ENCODE measurements at places on chromosomes 1 and 21.

GRCh38 chr21:43929217-43929971 is 64.4 kb downstream of the AGPAT3 start:
- no peak for DNase-seq
- peaks cover 4% of the 10 kb centered on the region for H3K36me3 ChIP-seq
- H3K4me3 ChIP-seq: no peak overlapping the region
- H3K4me1 ChIP-seq: peaks cover 9% of the 10 kb centered on the region
- H3K27me3 ChIP-seq: no peaks in the 10 kb centered on the region

GRCh38 chr1:117657031-117657430 is 51.2 kb downstream of the TENT5C start:
- H3K27me3 ChIP-seq: peaks cover 18% of the 10 kb centered on the region
- no peak for DNase-seq
- H3K4me1 ChIP-seq: peaks cover 12% of the 10 kb centered on the region

DNA sequence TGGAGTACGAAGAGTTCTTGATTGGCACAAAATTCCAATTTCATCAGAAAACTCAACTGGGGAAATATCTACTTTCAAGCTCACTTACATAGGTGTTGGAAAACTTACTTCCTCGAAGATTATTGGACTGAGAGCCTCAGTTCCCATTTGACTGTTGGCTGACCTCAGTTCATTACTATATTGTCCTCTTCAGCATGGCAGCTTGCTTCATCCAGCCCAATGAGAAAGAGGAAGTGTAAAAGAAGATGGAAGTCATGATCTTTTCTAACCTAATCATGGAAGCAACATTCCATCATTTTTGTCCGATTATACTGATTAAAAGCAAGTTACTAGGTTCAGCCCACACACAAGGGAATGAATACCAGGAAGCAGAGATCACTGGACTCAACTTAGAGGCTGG is 49.4 kb downstream of the HSD3B1 start:
- no peaks in the 10 kb centered on the region for H3K36me3 ChIP-seq
- H3K4me3 ChIP-seq: no peak overlapping the region
- H3K27me3 ChIP-seq: peaks cover 3% of the 10 kb centered on the region
- no peak overlapping the region for H3K27ac ChIP-seq
- no peak for DNase-seq

DNA sequence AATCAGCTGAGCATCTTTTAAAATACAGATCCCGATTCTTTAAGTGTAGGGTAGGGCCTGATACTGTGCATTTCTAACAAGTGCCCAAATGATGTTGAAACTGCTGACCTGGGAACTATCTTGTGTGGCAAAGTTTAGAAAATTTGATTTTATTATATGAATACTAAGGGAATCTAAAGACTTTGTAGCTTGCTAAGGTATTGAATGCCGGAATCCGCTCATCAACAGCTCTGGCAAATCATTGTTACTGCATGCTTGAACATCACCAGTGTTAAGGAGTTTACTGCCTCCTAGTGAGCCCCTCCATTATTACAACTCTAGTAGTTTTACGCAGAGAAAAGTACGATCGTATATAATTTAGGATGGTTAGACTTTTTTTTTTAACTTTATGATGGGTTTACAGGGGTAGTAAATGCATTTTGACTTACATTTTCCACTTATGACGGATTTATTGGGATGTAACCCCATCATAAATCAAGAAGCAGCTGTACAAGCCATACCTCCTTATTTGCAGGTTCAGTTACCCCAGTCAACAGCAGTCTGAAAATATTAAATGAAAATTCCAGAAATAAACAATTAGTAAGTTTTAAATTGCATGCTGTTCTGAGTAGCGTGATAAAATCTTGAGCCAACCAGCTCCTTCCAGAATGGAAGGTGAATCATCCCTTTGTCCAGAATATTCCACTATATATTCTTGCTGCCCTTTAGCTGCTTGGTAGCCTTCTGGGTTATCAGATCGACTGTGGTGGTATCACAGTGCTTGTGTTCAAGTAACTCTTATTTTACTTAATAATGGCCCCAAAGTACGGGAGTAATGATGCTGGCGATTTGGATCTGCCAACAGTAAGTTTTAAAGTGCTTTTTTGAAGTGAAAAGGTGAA is 892 bp downstream of the TYW3 start:
- peak overlapping the region; percentile 100 for H3K27ac ChIP-seq
- H3K27me3 ChIP-seq: no peaks in the 10 kb centered on the region
- H3K36me3 ChIP-seq: peaks cover 17% of the 10 kb centered on the region
- peak overlapping the region; percentile 96 for H3K4me3 ChIP-seq
- DNase-seq: no peak
- H3K4me1 ChIP-seq: peaks cover 21% of the 10 kb centered on the region

- H3K27ac ChIP-seq: peak overlapping the region; percentile 82
- H3K27me3 ChIP-seq: peaks cover 4% of the 10 kb centered on the region
- peaks cover 26% of the 10 kb centered on the region for H3K4me1 ChIP-seq
- H3K4me3 ChIP-seq: peak overlapping the region; percentile 69
- peak; percentile 63 for DNase-seq
These were observed 3.2 kb downstream of the ATP8B2 start for GRCh38 chr1:154328318-154329151.

- peak; percentile 9 for DNase-seq
- H3K36me3 ChIP-seq: no peaks in the 10 kb centered on the region
- no peaks in the 10 kb centered on the region for H3K4me1 ChIP-seq
- H3K4me3 ChIP-seq: no peak overlapping the region
- H3K27ac ChIP-seq: no peak overlapping the region
These were observed 26.9 kb upstream of the LRRC3 start for GRCh38 chr21:44428281-44428960.

DNA sequence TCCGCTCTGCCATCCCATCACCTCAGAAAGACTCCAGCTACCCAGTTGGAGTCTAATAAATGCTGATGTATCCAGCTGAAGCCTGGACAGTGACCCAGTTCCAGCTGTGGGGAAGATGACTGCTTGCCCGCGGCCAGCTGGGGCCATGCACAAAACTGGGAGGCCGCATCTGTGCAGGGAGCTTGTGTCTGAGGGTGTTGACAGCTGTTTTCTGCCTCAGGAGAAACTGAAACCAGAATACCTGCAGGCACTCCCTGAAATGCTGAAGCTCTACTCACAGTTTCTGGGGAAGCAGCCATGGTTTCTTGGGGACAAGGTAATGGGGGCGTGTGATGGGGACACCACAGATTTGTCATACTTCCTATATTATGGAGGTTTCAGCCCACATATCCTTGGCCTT is 3.2 kb downstream of the GSTM2 start:
- H3K27ac ChIP-seq: no peak overlapping the region
- H3K27me3 ChIP-seq: no peaks in the 10 kb centered on the region
- peaks cover 7% of the 10 kb centered on the region for H3K4me1 ChIP-seq
- no peak overlapping the region for H3K4me3 ChIP-seq
- peaks cover 10% of the 10 kb centered on the region for H3K36me3 ChIP-seq
- DNase-seq: no peak

- H3K4me3 ChIP-seq: no peak overlapping the region
- H3K36me3 ChIP-seq: no peaks in the 10 kb centered on the region
- H3K27me3 ChIP-seq: no peaks in the 10 kb centered on the region
- no peak for DNase-seq
- H3K27ac ChIP-seq: no peak overlapping the region
These were observed 3.5 kb upstream of the OR11L1 start for GRCh38 chr1:247845011-247845692.

DNA sequence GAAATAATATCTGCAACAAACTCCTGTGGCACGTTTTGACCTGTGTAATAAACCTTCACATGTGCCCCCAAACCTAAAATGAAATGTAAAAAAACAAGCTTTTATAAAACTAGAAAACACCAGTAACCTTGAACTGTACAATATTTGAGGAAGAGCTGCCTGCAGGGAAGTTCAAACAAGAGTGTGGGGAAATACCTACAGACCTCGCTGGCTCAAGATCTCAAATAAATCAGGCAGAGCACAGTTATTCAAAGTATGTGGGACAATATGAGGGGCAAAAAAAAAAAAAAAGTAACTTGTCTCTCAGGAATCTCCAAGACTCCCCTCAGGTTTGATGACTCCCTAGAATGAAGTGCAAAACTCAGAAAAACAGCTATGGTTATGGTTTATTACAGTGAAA is 37.9 kb upstream of the PPIH start:
- DNase-seq: no peak
- H3K27ac ChIP-seq: no peak overlapping the region
- no peaks in the 10 kb centered on the region for H3K4me1 ChIP-seq
- no peaks in the 10 kb centered on the region for H3K27me3 ChIP-seq
- no peak overlapping the region for H3K4me3 ChIP-seq
- peaks cover 3% of the 10 kb centered on the region for H3K36me3 ChIP-seq

GRCh38 chr1:33501309-33501708 is 28.9 kb downstream of the ZSCAN20 start:
- H3K27ac ChIP-seq: no peak overlapping the region
- H3K4me1 ChIP-seq: no peaks in the 10 kb centered on the region
- no peak for DNase-seq

DNA sequence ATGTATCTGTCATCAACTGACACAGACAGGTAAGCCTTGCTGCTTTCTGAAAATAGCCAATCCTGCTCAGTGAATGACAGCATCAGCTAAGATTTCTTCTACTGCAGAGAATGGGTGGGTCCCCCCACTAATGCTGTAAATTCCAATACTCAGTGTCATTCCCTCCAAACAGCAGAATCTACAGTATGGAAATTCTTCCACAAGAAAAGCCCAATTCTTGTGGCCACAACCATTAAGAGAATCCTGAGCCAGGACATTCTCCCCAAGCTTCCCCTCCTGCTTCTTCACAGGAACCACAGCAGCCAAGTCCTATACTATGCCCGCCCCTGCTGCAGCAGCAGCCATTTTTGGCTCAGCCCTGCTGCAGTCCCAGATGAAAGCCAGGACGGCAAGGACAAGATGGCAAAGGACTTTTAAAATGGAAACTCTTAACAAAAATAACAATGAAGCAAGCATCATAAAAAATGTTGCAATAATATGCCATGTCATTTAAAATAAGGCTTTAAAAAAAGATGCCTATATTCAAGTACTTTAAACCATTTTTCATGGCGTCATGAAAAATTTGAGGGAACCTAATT is 26.8 kb downstream of the EIF4G3 start:
- DNase-seq: no peak
- H3K4me1 ChIP-seq: peaks cover 4% of the 10 kb centered on the region
- H3K27ac ChIP-seq: peak overlapping the region; percentile 29
- peaks cover 3% of the 10 kb centered on the region for H3K36me3 ChIP-seq

GRCh38 chr21:27954543-27955165 is 987.8 kb upstream of the ADAMTS5 start:
- peaks cover 4% of the 10 kb centered on the region for H3K4me1 ChIP-seq
- DNase-seq: no peak
- H3K36me3 ChIP-seq: no peaks in the 10 kb centered on the region
- H3K27ac ChIP-seq: no peak overlapping the region

- H3K36me3 ChIP-seq: no peaks in the 10 kb centered on the region
- H3K27ac ChIP-seq: no peak overlapping the region
- no peaks in the 10 kb centered on the region for H3K27me3 ChIP-seq
- H3K4me1 ChIP-seq: no peaks in the 10 kb centered on the region
- no peak overlapping the region for H3K4me3 ChIP-seq
- no peak for DNase-seq
These were observed 265.9 kb upstream of the VAMP3 start for GRCh38 chr1:7505094-7505770.

DNA sequence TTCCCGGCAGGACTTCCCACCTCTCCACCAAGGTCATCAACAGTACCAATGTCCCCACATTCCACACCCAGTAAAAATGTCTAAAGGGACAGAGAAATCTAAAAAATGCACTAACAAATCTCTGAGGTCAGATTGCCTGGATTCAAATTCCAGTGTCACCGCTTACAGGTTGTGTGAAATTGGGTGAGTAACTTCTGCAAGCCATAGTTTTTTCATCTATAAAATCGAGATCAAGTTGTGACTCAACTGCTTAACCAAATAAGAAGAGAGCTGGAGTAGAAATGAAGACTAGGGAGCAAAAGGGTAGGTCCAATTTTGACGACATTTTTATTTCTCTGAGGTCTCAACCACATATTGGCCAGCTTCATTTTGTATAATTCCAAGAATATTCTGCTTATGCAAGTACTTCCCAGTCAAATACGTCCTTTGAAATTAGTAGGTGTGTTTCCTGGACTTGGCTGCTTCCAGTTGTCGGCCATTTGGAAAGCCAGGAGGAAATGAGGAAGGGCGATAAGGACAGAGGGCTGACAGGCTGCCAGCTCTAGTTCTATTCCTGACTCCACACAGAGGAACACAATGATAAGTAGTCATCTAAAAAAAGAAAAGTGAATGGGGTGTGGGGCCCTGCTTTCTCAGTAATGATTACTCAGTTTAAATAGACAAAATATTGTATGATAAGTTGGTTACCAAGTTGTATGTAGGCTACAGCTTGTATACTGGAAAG is 57.7 kb upstream of the ZC3H11B start:
- no peak overlapping the region for H3K27ac ChIP-seq
- no peak for DNase-seq
- peaks cover 2% of the 10 kb centered on the region for H3K27me3 ChIP-seq
- no peak overlapping the region for H3K4me3 ChIP-seq
- H3K36me3 ChIP-seq: no peaks in the 10 kb centered on the region

DNA sequence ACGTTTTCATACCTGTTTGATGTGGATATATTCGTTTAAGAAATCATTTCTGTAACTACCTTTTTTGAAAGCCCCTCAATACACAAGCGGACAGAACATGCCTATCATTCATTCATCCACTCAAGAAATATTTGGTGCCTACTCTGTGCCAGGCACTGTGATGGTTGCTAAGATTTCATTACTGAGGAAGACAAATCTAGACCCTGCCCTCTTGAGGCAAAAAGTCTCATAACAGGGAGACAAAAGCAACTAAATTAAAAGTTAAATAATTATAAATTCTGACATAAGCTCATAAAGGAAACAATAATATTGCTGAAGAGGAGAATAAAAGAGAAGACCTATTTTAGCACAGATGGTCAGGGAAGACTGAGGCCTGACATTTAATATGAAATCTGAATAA is 203.5 kb upstream of the ZNHIT6 start:
- H3K27me3 ChIP-seq: no peaks in the 10 kb centered on the region
- H3K36me3 ChIP-seq: no peaks in the 10 kb centered on the region
- DNase-seq: no peak
- H3K4me3 ChIP-seq: no peak overlapping the region
- H3K4me1 ChIP-seq: no peaks in the 10 kb centered on the region

DNA sequence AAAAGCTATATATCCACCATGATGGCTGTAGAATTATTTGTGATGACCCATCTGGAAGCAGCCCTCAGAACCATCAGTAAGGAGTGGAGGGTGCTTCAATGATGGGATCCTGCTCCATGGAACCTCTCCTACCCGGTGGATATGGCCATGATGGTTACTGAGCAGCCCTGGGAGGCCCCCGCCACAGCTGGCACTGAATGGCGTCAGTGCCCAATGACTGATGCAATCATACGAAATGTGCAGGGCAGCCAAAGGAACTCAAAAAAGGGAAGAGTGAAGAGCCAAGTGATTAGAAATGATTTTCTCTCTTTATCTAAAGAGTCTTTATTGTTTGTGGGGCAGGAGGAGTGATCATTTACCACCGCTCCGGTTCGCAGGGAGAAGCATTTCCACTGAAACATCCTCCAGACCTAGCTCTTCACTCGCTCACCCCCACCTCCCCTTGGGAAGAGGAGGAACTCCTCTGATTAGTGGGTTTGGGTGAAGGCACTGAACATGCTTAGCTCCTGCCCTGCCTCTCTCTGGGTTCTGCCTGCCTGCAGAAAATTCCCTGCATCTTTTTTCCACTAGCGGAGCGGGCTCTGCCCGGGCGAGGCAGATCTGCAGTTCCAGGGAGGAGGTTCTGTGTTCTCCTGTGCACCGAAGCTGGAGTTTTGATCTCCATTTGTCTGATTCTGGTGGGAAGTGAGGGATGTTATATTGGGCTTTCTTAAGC is 260.3 kb downstream of the GRIK3 start:
- no peak overlapping the region for H3K4me3 ChIP-seq
- H3K27me3 ChIP-seq: peaks cover 46% of the 10 kb centered on the region
- no peak for DNase-seq
- no peaks in the 10 kb centered on the region for H3K36me3 ChIP-seq
- H3K4me1 ChIP-seq: peaks cover 23% of the 10 kb centered on the region
- no peak overlapping the region for H3K27ac ChIP-seq

Measured in progenitor cell of endocrine pancreas (in vitro differentiated cells).